ENCODE measurements at places on chromosomes 6 and 20.

DNA sequence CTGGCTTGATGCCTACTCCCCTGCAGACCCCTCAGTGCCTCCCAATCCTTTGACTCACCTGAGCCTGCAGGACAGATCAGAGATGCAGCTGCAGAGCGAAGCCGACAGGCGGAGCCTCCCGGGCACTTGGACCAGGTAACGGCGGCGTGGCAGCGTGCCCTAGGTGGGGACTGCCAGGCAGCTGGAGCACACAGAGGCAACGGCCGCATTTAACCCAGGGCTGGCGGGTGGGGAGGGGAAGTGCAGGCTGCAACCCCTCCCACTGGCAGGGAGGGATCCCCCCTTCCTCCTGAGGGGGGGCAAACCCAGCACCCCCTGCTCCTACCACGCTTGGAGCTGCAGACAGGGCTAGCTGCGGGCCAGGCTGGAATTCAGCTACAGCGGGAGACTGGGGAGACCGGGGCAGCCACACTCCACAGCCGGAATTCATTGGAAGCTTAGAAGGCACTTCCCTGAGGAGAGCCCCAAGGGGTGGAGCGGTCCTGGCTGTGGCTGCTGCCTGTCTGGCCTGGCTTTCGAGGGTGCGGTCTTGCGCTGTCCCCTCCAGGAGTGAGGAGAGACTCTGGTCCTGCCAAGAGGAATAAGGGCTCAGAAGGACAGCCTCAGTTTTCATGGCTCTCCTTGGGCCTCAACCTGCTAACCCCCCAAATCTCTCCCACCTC is at the start of gene MATN4:
Gene MATN4, minus strand, starts transcription at position 183 of the 662 bp plus-strand sequence. CDS start 2,717 bp downstream, outside the sequence.
- no peak for DNase-seq

DNA sequence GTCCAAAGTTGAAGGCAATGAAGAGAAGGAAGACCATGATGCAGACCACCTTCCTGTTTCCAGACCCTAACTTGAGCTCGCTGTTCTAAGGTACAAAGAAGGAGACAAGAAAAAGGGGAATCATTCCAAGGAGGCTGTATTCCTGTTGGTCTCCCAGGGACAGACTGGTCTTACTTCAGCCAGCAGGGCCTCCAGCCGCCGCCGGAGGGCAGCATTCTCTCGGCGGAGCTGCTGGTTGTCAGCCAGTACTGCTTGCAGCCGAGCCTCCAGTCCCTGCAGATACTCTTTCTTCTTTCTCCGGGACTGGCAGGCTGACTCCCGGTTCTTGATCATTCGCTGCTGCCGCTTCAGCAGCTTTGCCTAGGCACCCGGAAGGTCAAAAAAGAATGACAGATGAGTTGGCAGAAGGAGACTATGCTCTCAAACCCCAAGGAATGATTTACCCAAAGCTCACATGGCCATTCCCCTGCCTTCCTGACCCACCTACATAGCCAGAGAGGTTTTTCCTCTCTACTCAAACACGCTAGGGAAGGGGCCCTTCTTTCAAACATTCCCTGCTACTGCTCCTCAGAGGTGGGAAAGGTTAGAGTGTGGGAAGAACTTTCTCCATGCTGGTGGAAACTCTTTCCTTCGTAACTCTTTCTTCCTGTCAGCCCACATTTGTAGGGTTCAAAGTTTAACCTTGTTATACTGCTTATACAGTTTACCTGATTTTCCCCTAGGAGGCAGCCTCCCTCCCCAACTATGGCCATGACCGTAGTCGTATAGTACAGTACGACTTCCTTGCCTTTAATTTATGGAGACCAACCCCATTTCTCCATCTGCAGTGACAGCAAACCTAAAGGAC is 9.0 kb downstream of the ATF6B start:
- DNase-seq, result peak; percentile 95

- no peak for DNase-seq
Observed at GRCh38 chr6:70905742-70906141, 51.1 kb downstream of the B3GAT2 start.

GRCh38 chr6:150999576-150999975 is 134.1 kb downstream of the MTHFD1L start:
- no peak for DNase-seq

GRCh38 chr6:164105705-164106104 is 691.2 kb downstream of the QKI start:
- no peak for DNase-seq

DNA sequence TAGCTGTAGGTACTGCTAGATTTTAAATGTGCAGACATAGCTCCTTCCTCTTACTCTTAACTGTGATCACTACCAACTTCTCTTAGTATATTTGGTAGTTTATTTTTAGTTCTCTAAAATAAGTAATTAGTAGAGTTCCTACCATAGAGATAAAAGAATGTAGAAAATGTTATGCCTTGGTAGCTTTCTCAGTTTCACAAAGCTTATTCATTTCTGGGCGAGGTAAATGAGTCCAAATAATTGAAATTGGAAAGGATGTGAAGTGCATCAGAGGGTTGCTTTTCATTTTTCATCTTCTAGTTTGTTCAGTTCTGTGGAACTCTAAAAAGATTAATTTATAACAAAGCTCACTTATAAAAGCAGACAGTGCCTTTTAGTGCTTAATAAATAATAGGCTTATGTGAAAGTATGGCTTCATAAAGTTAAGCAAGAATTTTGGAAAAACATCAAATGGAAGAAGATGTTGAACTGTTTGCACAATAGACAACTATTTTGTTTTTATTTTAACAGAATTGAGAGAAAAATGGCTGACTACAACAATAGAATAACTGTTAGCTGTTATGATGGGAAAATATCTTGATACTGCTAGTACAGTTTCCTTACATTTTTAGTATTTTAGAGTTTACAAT is 303.7 kb downstream of the UTRN start:
- DNase-seq, result no peak

DNA sequence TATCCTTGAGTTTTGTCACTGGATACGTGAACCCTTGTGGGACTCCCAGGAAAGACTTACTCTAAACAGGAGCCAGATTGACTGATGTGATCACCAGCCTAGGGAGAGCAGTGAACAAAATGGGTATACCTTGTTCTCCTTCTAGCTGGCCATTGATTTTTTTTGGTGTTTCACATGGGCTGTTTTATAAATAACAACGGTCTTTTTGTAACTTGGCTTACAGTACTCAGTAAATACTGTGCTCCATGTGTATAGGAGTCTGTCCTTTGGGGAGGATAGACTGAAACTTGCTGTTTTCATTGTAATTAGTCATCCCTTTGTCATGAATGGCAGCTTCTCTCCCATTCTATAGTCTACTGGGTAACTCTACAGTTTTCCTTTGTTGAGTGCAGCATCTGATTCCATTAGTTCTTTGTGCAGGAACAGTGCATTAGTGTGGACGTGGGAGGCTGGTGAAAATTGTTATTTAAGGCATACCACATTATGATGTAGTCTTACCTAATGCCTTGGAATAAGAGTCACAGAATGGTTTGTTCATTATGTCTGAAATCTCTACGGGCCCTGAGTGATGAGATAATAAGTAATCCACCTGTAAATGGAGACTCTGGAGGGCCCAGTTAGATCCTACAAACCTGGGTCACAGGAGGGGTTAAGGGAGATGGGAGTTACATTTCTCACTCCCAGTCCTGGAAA is 89.5 kb downstream of the TIAM2 start:
- DNase-seq, result no peak

- peak; percentile 51 for DNase-seq
Observed at GRCh38 chr6:122747573-122747972, 31.9 kb upstream of the FABP7 start.

DNA sequence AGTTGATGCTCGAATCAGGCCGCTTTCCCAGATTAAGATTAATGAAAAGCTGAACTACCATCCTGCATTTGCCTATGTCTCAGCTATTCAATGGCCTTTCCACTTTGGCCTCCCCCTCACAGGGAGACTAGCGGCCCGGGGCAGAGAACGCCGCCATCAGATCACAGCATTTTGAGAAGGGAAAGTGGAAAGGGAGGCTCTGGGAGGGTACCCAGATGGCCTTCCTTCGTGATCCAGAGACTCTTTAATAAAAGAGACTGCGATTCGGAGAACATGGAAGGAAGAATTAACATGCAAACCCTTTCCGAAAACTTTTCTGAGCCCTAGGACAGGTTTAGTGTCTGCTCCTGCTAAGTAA is 533 bp downstream of the MRPS18A start:
- no peak for DNase-seq

GRCh38 chr6:23003671-23004467 is 434.5 kb downstream of the HDGFL1 start:
- no peak for DNase-seq

GRCh38 chr6:7390226-7390878 is 744 bp downstream of the RIOK1 start:
- DNase-seq, result no peak

DNA sequence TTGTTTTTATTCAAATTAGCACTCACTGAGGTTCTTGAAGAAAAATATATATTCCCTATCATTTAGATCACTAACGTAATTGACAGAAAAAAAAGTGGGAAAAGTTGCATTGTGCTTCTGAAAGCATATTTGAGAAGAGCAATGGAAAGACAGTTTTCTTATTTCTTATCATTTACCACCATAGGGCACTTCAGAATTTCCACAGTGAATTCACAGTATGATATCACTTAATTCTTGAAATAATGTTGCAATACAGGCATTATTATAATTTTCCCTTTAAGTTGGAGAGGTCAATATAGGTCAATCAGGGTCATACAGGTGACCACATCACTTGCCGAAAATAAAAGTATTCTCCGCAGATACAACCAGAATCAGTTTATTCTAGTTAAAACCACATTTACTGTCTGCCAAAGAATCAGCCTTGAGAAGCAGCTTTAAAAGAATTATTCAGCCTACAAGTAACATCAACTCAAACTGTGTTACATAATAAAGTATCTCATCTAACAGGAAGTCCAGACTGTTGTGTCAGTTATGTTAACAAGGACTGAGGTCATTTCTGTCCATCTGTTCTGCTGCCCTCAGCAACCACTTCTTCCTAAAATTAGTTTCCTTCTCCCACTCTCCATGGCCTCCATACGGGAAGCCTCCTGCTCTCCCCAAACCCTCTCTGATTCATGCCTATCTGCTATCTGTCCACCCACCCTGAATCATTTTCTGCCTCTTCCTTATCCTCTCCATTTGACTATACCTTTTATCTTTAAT is 121.2 kb downstream of the SIM1 start:
- DNase-seq, result no peak

DNA sequence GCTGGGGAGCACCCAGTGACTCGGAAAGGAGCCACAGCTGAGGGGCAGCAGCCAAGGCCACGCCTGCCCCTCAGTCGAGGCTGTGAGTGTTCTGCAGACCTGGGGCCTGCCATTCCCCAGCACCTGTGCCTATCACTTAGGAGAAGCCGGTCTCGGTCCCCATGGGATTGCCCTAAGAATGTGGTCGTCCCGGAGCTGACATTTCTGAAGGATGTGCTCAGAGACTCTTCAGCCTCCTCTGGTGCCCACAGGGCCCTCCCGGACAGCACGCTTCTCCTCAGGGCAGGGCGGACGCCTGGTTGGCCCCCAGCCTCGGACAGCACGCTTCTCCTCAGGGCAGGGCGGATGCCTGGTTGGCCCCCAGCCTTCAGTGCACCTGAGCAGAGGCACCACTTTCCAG is 223.9 kb downstream of the ERMARD start:
- DNase-seq, result peak; percentile 75

GRCh38 chr6:43093436-43094289 is 17.5 kb downstream of the PTK7 start:
- DNase-seq, result no peak

- DNase-seq, result no peak
Observed at GRCh38 chr20:34998331-34998950, 42.8 kb downstream of the MYH7B start.

DNA sequence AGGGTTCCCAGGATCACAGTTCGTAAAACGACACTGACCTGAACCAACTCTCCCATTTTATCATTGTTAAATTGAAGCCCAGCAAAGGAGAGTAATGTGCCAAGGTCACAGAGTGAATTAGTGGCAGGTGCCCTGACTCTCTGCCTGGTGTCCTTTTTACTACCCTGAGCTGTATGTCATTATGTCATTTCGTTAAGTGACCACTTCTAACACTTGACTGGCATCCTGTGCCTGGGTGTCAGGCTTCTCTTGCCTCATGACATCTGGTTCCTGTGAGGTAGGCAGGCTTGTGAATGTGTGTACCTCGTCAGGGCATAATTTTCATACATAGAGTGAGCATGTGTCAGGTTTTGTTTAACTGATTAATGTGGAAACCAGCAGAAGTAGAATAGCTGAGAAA is 48.6 kb downstream of the RALY start:
- no peak for DNase-seq

- DNase-seq, result no peak
Observed at GRCh38 chr20:57546956-57547649, 13.8 kb upstream of the PCK1 start.

DNA sequence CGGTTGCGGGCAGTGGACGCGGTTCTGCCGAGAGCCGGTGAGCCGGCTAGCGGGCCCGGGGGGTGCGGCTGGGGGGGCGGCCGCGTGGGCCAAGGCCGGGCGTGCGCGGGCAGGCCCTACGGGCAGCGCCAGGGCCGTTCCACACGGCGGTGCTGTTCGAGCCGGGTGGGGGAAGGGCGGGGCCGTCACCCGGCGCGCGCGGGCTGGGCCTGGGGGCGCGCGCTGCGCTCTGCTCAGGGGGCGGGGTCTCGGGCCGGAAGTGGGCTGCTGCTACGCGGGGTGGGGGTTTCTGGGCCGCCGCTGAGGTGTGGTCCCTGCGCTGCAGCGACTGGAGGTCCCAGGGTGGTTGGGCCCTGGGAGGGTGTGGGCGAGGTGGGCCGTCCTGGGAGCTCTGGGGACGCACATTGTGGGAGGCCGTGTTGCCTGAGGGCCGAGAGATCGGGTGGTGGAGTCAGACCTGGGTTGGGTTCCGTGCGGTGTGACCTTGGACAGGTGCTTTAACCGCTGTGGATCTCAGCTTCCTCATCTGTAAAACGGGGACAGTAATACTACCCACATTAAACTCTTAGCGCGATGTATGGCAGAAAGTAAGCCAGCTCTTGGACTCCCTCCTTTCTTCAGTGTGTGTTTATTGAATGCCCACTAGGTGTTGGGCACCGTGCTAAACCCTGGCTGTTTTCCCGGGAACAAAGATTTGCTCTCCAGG is 391 bp downstream of the MAPRE1 start:
- DNase-seq, result peak; percentile 91

GRCh38 chr6:80144753-80145315 is 38.4 kb downstream of the BCKDHB start:
- DNase-seq, result no peak

GRCh38 chr6:71446057-71446456 is 157.4 kb downstream of the OGFRL1 start:
- no peak for DNase-seq

- no peak for DNase-seq
Observed at GRCh38 chr6:68691120-68691519, 56.0 kb downstream of the ADGRB3 start.

DNA sequence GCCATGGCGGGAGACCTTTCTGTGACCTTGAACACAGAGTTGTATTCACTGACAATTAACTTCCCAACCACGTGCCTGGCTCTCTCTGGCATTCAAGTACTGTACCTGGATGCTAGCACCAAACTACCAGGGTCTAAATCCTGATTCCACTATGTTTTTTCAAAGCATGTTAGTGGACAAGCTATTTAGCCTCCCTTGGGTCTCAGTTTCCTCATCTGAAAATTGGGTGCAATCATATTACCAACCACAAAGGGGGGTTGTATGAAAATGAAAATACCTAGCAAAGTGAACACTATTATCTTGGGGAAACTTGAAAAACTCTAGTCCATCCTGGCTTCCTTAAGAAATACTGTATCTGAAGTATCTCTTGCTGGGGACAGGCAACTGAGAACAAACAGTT is 308.7 kb upstream of the SGK1 start:
- DNase-seq, result no peak

- DNase-seq, result no peak
Observed at GRCh38 chr6:24353861-24354260, 4.0 kb downstream of the DCDC2 start.

GRCh38 chr6:16363749-16364148 is 125.4 kb downstream of the GMPR start:
- no peak for DNase-seq
